ENCODE measurements at places on chromosomes 12 and 14. TPM values are rescaled to one million over a fixed set of nuclear protein-coding genes. Genes with fewer than 3 reads are reported as not detected.

Gene TEX52
- total RNA-seq = not detected

Gene PTPRB
- total RNA-seq = 36.8 TPM

Gene CD4
- 24.3 TPM for total RNA-seq

Gene IL22
- total RNA-seq = not detected

Gene PPP1R36
- total RNA-seq = not detected

Gene PROX2
- total RNA-seq = not detected

Gene C14orf180
- 2.1 TPM for total RNA-seq

Gene IFNG-AS1
- total RNA-seq = not detected

Gene ARHGEF25
- 79.8 TPM for total RNA-seq

Gene HCAR1
- not detected for total RNA-seq

Gene SLC39A5
- total RNA-seq = 0.29 TPM

Gene CLECL1
- total RNA-seq = not detected

Gene COA8
- not detected for total RNA-seq

DNA sequence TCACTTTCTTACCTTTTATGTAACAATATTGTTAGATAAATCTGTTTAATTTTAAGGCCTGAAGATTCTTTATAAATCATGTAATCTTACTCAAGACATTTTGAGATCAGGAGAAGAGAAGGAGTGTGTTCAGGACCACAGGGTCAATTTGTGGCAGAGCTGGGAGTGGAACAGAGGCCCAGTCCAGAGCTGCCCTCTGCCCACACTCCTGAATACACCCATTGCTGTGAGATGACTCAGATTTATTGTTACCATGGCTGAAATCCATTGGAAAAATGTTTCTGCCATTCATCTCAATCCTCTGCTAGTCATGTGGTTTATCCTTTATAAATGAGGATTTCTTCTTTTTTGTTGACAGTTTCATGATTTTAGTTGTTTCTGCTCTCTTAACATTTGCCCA, 100.5 kb upstream of the STXBP6 start:
- DNase-seq = no peak

GRCh38 chr12:2198542-2198941, 145.8 kb downstream of the CACNA1C start:
- DNase-seq = no peak

GRCh38 chr12:2355604-2356003, 302.8 kb downstream of the CACNA1C start:
- DNase-seq = no peak

DNA sequence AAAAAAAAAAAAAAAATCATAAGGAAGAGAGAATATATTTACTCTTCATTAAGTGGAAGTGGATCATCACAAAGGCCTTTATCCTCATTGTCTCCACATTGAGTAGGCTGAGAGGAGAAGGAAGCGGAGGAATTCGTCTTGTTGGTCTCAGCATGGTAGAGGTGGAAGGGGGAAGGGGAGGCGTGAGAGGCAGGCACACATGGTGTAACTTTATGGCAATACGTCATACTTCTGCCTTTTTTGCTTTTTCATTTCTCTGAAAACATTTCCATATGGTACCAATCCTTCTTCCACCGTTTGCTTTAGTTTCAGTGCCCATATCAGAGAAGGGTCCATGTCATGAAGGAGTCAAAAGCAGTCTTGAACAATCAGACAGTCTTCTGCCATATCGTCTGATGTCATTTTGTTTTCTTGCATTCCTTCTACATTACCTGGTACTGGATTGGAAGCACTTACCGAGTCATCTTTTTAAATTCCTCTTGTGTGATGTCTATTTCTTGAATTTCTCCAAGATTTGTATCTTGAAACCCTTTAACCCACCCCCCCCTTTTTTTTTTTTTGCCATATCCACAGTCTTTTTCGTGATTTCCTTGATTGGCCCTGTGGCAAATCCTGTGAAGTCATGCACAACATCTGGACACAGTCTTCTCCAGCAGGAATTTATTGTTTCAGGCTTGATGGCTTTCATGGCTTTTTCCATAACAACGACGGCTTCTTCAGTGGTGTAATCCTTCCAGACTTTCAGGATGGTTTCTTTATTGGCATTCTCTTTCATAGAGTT, 8.9 kb downstream of the FUT8 start:
- DNase-seq = no peak

- no peak for DNase-seq
Observed at GRCh38 chr14:69441948-69442347, 42.6 kb upstream of the PLEKHD1 start.

DNA sequence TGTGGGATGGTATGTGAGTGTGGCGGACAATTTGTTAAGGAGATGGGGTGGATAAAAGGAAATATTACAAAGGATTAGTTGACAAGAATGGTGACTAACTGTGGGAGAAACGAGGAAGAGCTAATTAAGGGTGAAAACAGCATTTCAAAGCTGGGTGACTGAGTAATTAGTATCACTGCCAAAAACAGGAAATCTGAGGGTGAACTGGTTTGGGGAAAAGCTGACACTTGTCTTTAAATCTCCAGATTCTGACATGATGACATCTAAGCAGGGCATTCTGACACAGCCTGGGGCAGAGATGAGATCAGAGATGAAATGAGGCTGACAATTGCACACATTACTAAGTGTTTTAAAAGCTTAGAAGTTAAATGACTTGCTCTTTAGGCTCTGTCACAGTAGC, 42.4 kb upstream of the CCDC175 start:
- no peak for DNase-seq

GRCh38 chr14:105891221-105891602, 364.8 kb downstream of the TMEM121 start:
- peak; percentile 2 for DNase-seq

DNA sequence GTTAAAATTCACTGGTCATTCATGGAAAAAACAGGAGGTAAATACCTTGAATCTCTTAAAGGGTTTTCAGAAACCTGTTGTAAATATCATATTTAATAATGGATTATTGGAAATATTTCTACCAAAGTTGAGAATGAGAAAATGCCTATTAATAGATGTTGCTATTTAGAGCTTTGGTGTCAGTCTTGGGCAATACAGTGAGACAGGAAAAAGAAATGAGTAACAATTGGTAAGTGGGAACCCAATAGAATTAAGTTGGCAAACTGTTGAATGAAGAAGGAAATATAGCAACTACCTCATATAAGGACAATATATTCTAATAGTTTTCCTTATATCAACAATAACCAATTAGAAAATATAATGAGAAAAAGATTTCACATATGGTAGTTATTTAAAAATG, 78.0 kb downstream of the ATF7IP start:
- DNase-seq = no peak

DNA sequence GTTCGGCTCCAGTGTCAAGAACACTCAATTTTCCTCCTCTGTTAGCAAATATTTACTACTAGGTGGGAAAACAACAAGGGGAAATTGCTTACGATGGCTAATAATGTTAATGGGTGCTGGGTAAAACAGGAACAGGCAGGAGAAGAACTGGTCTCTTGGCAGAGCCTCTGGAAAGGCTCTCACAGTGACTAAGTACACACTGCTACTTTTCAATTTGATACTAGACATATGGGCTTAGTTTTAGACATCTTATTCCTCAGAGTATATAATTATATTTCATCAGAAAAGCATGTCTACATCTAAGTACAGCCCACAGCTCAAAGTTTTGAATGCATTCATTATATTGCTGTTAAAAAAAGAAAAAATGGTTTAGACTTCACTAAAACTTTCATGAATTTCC, 65.4 kb upstream of the SAV1 start:
- DNase-seq = no peak

DNA sequence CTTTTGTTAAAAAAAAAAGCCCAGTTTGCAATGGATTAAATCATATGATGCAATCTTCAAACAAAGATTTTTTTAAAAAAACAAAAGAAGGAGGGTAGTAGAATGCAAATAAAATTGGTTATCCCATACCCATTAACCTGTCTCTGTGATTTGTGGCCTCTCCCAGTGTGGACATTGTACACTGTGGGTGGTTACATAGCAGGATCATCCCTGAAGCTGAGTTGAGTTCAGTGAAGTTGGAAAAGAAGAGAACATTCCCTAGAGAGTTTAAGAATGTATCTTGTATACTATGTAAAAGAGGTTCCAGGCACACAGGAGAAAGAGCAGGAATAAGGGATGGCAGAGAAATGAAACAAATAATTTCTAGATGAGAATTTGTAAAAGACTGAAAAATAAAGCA, 142.4 kb upstream of the SLC16A7 start:
- no peak for DNase-seq

- DNase-seq = no peak
Observed at GRCh38 chr14:53411125-53411524, 258.0 kb upstream of the DDHD1 start.

GRCh38 chr12:56941299-56942017, 7.2 kb upstream of the SDR9C7 start:
- peak; percentile 33 for DNase-seq

DNA sequence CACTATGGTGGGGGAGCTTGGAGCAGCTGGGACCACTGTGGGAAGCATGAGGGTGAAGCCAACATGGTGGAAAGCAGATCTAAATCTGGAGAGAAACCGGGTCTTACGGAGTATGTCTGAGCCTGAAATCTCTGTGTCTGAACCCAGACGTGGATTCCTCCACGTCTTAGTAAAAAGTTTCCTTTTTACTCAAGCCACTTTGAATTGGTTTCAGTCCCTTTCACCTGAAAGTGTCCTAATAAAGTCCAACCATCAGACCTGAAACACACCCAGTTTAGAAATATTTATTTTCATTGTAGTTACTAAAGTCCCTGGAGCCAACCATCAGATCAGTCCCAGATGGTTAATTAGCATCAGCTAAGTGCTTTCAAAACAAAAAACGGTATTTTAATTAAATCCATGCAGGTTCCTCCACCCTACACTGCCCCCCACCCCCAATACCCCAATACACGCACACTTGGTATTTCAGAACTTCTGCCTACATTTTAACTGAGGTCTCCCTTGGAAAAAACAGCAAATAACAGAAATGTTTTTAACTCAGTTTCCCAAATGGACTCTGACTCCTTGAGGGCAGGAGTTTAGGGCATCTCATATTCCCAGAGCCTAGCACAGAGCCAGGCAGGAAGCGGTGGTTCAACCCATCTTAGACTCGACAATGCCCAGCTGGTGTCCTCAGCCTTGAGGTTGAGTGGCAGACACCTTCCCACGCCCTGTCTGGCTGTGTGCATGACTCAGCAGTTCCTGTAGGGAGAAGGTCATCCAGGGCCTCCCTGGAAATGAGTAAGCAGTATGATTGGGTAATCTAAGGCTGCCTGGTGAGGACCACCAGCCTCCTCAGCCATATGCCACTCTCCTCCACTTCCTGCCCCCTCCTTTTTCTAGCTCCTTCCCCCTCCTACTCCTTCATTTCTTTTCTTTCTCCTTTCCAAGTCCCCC, 175.8 kb downstream of the TTC8 start:
- no peak for DNase-seq

- DNase-seq = no peak
Observed at GRCh38 chr14:64948612-64949210, 6.2 kb upstream of the GPX2 start.

DNA sequence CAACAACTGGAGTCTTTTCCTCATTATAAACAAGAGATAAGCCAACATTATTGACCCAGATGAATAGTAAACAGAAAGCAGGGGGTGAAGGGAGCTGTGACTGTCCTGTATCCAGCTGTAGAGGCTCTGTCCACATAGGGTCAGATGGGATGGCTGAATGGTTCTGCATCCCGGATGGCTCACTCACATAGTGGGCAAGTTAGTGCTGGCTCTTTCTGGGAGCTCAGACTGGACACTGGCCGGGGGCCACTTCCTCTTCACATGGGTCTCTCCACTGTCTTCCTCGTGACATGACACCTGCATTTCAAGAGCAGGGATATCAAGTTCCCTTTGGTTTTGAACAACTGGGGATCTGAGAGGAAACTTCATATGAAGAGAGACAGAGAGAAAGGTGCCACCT, 969.6 kb upstream of the TMEM132C start:
- no peak for DNase-seq

GRCh38 chr12:51962737-51963136, 11.2 kb downstream of the ACVR1B start:
- DNase-seq = no peak

- DNase-seq = no peak
Observed at GRCh38 chr14:106280876-106281275, 754.5 kb downstream of the TMEM121 start.

DNA sequence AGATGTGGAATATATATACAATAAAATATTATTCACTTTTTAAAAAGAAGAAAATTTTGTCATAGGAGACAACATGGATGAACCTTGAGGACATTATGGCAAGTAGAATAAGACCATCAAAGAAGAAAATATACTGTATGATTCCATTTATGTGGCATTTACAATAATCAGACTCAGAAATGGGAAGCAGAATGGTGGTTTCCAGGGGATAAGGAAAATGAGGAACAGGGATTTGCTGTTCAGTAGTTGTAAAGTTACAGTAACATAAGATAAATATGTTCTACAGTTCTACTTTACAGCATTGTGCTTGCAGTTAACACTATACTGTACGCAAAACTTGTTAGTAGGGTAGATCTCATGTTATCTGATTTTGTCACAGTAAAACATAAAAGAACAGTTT, 1271.0 kb downstream of the LRFN5 start:
- DNase-seq = no peak

DNA sequence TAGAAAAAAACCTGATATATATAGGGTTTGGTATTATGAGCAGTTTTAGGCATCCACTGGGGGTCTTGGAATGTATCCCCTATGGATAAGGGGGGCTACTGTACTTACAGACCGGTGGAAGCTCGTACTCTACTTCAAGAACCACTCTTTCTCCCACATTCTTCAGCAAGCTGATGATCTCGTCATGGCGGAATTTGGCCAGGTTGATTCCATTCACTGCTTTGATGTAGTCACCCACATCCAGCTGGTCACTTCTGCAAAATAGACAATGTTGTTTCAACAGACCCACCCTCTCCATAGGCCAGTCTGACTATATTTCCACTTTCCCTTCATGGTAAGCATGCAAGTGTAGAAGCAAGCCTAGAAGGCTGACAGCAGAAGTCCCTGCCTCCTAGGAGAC, 139.9 kb downstream of the GRIP1 start:
- DNase-seq = no peak

GRCh38 chr12:39372929-39373328, 70.0 kb downstream of the KIF21A start:
- DNase-seq = no peak

DNA sequence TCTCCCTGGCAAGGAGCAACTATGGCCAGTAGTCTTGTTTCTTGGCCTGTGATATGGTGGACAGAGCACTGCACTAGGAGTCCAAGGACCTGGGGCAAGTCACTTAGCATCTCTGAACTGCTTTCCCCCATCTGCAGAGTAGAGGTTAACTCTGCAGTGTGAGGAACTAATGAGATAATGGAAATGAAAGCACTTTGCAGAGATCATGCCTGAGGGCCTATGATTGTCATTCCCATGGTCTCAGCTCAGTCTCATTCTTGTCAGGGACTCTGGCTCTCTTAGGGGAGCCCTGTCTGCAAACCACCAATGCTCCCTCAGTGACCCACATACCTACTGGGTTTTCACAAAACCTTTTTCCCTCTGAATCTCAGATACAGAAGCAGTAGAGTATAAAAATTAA, 6.5 kb upstream of the PNMA1 start:
- DNase-seq = no peak

GRCh38 chr12:56189918-56190694, 823 bp upstream of the SMARCC2 start:
- peak; percentile 86 for DNase-seq
